ENCODE measurements at places on chromosomes 6 and 20.

DNA sequence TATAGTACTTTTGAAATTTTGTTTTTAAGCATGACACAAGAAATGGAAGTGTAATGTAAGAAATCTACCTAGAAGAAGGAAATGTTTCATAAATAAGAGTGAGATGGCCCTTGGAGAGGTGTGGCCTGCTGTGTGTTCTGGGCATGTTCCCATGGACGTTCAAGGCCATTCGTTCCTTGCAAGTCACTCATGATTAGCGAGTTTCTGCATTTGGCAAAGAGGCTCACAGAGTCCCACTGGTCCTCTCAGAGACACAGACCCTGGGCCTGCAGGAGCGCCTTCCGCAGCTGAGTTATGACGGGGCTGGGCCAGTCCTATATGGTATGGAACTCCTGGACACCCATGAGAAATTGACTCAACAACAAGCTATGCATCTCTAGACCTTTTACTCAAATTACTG lies 7.2 kb downstream of the THBS2 start:
- DNase-seq = no peak

DNA sequence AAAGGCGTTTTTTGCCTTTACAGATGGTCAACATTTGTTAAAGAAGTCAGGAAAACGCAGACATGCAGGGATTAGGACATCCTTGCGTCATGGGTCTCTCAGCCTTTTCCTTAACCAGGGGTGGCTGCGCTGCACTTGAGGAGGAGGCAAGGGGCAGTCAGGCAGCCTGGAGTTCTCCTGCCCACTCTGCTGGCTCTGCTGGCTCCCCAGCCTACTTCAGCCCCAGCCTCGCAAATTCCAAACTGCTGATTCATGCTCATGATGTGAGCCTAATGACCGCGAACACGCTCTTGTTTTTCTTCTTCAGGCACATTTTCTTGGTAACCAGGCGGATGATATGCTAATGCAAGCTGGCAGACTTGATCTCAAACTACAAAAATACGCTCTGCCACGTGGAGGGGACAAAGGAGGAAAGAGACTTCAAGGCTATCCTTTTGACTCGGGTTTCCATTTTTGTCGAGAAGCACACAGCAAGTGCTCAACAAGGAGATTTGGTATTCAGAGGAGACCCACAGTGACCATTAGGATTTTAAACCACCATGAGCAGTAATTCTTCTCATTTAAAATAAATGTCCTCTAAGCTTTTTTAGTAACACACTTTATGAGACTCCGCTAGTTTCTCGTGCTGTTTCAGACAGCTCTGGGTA lies 290.3 kb upstream of the STXBP5 start:
- peak; percentile 96 for DNase-seq

- peak; percentile 42 for DNase-seq
Measured at GRCh38 chr6:16594849-16595248, 166.4 kb downstream of the ATXN1 start.

DNA sequence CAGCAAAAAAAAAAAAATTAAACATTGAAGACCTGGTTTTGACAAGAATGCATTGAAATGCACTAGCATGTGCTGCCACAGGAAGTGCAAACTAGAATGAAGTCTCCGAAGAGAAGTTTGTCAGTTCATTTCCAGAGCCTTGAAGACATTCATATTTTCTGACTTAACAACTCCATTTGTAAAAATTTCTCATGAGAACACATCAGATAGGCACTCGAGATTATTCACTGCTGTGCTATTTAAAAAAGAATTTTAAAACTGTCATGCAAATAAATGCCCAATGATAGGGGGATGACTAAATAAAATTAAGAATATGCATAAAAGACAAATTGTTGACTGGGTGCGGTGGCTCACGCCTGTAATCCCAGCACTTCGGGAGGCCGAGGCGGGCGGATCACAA lies 394.6 kb upstream of the JARID2 start:
- no peak for DNase-seq

GRCh38 chr6:31620586-31621319 lies at the start of gene PRRC2A:
TSS of gene PRRC2A (plus strand) at chr6:31620715. CDS start at chr6:31622790, 2,075 bp downstream.
- peak; percentile 92 for DNase-seq

- DNase-seq = no peak
Measured at GRCh38 chr6:111552241-111552744, 53.4 kb downstream of the TRAF3IP2 start.

- no peak for DNase-seq
Measured at GRCh38 chr6:159493898-159494585, 199.0 kb downstream of the SOD2 start.

DNA sequence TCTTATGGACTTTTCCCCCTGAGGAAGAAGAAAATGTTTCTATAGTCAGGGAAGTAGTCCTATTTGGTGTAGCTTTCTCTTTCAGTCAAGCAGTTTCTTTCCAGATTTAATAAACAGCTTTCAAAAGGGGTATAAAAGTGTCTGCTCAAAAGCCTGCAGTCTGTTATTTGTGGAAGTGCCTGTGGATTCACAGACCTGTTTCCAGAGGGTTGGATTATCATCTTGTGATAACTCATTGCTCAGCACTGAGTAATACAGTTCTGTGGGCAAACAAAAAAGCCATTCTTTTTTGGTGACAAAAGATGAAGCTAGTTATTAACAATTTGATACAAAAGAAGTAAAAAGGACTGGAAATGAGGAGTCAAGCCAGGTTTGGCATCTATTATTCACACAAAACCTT lies 358.2 kb upstream of the ID4 start:
- no peak for DNase-seq

GRCh38 chr6:73078908-73079610 lies 146.2 kb downstream of the KHDC1L start:
- no peak for DNase-seq

- peak; percentile 78 for DNase-seq
Measured at GRCh38 chr6:12060780-12061609, 48.9 kb downstream of the HIVEP1 start.

DNA sequence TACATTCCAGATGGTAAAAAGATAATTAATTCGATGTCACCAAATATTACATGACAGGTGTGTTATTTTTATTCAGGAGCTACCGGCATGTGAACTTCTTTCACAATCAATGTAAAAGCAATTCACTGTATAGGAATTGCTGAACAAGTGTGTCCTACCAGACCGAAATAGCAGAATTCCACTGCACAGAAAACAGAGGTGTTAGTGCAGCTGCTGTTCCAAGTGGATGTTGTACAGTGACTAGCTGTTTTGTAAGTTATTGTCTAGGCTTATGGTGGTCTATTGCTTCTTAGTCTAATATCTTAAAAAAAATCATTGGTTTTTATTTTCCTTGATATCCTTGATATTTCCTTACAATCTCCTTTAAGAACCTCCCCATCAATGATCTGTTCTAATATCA lies 107.4 kb downstream of the COL19A1 start:
- DNase-seq = no peak

- no peak for DNase-seq
Measured at GRCh38 chr6:127967708-127968107, 66.8 kb upstream of the THEMIS start.

DNA sequence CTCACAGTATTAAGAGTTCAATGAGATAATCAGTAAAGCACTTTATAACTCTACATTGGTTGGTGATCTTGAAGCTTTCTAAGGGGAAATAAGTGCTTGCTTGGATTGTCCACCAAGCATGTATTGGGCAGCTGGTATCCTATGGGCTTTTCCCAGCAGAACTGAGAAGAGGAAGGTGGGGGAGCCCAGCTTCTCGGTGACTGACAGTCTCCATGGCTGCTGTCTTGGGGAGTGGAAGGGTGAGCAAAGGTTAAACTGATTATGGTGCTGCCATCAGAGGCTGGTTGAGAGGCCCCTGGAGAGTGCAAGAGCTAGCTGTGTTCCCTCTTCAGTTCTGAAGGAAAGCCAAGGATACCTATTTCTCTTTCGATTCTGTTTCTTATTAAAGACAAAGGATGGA lies 35.5 kb upstream of the ADTRP start:
- no peak for DNase-seq

GRCh38 chr6:170006900-170007467 lies 255.6 kb downstream of the ERMARD start:
- no peak for DNase-seq

GRCh38 chr6:138092686-138093085 lies 14.5 kb downstream of the PERP start:
- peak; percentile 12 for DNase-seq

GRCh38 chr6:56647172-56647762 lies 4.6 kb upstream of the DST start:
- no peak for DNase-seq

GRCh38 chr20:14512839-14513238 lies 175.4 kb upstream of the FLRT3 start:
- DNase-seq = no peak

DNA sequence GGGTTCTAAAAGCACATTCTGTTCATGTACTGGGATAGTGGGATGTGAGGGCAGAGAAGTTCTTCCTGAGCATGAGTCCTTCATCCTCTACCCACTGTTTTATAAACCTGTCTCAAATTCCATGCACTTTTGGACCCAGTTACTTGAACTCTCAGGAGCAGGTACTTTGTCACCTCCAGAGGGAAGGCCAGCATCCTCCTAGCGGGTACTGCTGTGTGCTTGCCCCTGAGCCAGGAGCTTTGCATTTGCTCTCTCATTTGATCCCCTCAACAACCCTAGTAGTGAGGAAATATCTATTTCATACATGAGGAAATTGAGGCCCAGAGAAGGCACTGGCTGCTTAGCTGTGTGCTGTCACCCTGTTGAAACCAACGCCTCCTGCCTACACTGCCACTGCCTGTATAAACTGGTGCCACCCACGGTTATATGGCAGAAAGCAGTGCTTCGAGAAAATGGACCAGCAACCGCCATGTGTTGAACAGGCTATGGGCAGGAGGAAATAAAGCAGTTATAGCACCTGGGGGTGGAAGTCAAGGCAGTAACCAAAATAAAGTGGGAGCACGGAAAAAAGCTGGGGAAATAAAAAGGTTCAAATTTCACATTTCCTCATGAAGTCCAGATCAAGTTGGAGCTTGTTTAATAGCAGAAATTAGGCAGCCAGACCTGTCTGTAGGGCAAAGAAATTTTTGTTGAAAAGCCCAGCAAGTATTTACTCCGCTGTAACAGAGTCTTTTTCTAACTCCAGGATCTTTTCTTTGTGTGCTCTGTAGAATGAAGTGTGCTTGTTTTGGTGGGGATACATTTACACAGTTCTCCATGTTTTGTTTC lies 38.0 kb downstream of the KLHL31 start:
- no peak for DNase-seq

DNA sequence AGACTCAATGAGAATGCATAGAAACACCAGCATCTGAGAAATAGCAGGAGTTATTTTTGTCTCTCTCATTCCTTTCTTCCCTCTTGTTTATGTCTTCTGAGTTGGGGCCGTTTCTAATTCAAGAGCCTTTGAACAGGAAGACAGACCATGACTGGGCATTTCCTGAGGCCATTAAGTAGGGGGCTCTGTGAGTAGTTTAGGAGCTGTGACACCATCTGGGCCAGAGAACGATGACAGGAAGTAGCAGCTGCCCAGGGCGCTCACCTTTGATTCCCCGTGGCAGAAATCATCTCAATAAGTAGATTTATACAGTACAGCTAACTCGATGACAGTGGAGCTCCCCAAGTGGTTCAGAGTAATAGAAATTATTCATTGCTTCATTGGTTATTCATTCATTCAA lies 298.4 kb upstream of the PLN start:
- DNase-seq = peak; percentile 14

- DNase-seq = no peak
Measured at GRCh38 chr6:149142924-149143429, 174.5 kb upstream of the TAB2 start.

DNA sequence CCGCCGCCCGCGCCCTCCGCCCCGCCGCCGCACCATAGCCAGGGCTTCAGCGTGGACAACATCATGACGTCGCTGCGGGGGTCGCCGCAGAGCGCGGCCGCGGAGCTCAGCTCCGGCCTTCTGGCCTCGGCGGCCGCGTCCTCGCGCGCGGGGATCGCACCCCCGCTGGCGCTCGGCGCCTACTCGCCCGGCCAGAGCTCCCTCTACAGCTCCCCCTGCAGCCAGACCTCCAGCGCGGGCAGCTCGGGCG lies 1.5 kb downstream of the FOXC1 start:
- DNase-seq = no peak

- no peak for DNase-seq
Measured at GRCh38 chr20:24503352-24503931, 34.0 kb downstream of the SYNDIG1 start.

DNA sequence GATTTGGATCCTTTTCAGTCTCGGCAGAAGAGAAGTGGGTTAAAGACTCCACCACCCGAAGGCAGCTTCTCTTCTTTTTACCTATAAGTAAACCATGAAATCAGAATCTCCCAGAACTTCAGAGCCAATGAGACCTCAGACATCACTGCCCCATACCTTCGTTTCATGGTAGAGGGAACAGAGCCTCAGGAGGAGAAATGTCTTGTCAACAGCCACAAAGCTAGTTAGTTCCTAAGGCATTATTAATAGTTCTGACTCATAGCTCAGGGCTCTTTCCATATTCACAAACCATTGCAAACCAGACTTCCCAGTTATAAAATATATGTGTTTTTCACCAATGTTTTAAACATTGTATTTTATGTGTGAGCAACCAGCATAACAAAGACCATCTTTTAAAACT lies 118.7 kb upstream of the RIPOR2 start:
- DNase-seq = no peak

GRCh38 chr6:144536079-144536478 lies 250.9 kb downstream of the UTRN start:
- no peak for DNase-seq

DNA sequence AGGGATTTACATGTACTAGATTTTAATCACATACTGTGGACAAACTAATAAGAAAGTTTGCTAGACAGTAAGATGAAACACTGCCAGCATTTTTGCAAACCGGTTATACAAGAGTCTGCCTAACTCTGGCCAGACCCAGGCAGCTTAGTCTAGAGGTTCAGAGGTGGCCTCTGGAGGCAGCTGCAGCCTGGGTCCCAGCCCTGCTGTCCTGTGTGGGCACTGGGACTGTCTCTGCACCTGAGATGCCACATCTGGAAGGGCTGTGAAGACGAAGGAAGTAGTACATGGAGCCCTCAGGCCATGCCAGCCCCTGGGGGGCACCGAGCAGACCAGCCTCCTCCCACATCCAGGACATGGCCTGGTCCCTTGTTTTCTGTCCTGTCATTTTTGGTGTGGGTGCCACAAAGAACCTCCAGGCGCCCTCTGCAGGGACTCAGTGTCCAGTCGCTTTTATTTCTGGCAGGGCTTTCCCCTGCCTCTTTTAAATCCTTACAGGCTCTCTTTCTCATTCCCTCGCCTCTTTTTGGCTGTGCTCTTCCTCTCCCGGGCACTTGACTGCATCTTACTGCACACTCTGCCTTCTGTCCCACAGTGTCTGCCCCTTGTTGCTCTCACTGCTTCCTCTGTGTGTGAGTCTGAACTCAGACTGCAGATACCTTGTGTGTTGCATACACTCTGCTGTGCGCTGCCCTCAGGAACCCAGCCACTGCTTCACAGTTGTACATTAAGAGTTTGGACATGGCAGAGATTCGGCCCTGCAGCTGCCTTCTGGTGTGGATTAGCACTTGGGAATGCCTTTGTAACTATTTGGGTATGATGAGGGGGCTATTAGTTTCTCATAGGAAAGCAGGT lies 216.7 kb downstream of the ZDHHC14 start:
- DNase-seq = peak; percentile 75

- DNase-seq = no peak
Measured at GRCh38 chr20:64237316-64237715, 18.2 kb upstream of the PCMTD2 start.

GRCh38 chr6:33824461-33825154 lies 20.8 kb upstream of the MLN start:
- no peak for DNase-seq

GRCh38 chr6:148559848-148560433 lies 186.9 kb upstream of the UST start:
- DNase-seq = peak; percentile 75

Measured in hematopoietic multipotent progenitor cell treated with erythropoietin and hydrocortisone succinate and interleukin-3 and kit ligand, for 4 days (in vitro differentiated cells).